Hypothalamus (tissue), 51 donors: ENCODE measurements at places on chromosomes 4 and X.

DNA sequence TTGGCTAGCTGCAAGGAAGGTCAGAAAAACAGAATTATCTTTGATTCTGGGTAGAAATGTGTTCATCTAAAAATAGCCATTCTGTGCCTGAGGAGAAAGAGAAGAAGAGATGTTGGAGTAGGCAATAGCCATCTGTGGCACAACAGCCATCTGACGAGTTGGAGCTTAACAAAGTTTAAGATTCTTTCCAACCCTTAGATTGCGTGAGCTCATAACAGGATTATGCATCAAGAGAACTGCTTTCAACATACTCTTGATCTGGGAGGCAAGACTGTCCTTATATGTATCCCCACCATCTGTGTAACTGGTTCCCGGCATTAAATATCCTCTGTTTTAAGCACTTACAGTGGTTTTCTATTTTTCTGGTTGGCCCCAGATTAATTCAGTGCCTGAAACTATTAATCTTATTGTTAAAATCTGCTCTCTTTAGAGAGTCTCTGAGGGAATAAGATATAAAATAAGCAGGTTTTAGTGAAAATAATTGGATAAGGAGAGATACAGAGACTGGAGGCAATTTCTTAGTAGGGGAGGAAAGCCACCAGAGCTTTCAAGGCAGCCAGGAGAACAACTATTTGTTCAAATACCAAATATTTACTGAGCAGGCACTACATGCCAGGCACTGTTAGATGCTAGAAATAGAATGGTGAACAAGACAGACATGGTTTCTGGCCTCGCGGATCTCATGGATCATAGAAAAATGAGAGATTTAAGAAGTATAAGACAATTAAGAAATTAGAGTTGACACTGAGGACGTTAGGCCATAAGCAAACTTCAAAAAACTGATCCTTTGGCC is 398.0 kb downstream of the SMARCA1 start:
- no peak for DNase-seq

- DNase-seq = no peak
Measured at GRCh38 chr4:16222957-16223527, 3.2 kb downstream of the TAPT1 start.

DNA sequence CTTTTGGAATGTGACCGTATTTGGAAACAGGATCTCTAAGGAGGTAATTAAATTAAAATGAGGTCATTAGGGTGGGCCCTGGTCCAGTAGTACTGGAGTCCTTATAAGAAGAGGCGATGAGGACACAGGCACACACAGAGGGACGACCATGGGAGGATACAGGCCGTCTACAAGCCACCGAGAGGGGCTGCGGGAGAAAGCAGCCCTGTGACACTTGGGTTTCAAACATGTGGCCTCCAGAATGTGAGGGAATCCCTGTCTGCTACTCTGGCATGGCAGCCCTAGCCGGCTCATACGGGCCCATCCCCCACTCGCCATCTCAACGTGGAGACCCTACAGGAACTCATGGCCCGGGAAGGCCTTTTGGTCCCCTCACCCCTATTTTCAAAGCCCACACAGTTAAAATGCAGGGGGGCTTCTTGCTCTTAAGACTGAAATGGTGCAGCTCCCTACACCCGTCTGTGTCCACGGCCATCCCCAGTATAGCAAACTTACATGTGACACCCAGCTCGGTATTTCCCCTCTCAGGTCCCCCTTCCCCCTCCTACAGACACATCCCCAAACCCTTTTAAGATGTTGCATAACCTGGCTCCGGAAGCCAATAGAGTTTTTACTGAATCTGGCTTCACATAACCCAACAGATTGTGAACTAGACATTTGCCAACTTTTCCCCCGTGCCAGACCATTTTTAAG is 124.1 kb upstream of the TBL1X start:
- no peak for DNase-seq

GRCh38 chr4:1570291-1571164 is 113.6 kb downstream of the FAM53A start:
- DNase-seq = no peak

- DNase-seq = no peak
Measured at GRCh38 chr4:122671919-122672490, 51.1 kb upstream of the IL21 start.

- DNase-seq = no peak
Measured at GRCh38 chr4:107520368-107520767, 199.7 kb downstream of the PAPSS1 start.

- no peak for DNase-seq
Measured at GRCh38 chr4:117831060-117831683, 203.1 kb upstream of the NDST3 start.

DNA sequence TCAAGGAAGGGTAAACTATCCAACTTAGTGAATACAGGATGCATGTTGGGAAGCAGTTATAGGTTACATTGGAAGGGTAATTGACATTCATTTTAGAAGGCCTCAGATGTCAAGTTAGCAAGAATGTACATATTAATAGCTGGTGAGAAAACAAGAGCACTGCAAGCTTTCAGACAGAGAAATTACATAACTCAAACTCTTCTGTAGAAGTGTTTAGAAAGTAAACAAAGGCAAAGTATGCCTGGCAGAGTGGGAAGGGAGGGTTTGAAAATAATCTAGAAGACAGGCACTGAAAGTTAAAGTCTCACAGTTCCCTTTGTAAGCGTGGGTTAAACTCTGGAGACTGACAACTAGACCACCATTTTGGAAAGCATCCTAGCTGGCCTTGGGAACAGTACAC is 406.2 kb downstream of the ANKRD50 start:
- DNase-seq = no peak

GRCh38 chrX:152177497-152178269 is 39.3 kb upstream of the MAGEA10 start:
- DNase-seq = no peak

GRCh38 chr4:4541040-4541631 is 712 bp downstream of the STX18 start:
- DNase-seq = no peak

- DNase-seq = no peak
Measured at GRCh38 chr4:147723326-147723725, 8.6 kb upstream of the ARHGAP10 start.

DNA sequence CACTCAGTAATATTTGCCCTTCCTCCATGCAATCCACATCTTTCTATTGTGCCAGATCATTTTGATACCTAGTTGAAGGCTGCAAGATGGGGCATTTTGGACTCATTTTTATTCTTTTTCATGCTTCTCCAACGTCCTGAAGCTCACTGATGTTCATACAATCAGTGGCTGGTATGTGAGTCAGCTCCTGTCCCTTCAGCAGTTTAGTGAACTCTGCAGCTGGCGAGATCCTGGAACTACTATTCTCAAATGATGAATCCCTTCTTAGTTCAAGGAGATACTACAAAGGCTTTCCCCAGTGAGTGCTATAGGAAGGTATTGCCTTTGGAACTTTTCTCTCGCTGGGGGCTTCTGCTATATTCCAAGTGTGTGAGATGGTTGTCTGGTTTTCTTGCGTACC is 9.6 kb upstream of the CCDC149 start:
- DNase-seq = no peak

- no peak for DNase-seq
Measured at GRCh38 chr4:105122350-105122749, 24.3 kb upstream of the TET2 start.

DNA sequence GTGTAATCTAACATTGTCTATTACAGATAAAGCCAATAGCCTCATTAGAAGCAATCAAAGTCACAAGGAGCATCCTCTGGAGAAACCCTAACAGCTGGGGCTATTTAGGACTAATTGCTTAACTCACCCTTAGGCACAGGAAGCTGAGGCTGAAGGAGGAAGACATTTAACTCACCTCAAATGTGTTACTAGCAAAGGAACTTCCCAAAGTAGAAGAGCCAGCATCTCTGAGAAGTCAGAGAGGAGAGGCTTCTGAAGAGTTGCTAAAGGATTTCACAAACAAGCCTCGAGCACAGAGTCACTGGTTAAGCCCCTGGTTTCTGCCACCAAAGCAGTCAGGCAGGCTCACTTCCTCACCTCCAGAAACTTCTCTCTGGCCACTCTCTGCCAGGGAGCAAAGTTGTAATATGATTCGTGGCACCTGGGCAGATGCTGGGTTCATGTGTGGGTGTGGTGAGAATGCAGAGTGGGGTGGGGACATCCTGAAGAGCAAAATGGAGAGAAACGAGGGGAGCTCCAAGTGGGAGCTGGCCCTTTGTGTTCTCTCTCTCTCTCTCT is 201.3 kb downstream of the HS6ST2 start:
- DNase-seq = no peak

- DNase-seq = no peak
Measured at GRCh38 chr4:107008115-107008514, 28.0 kb downstream of the DKK2 start.

- DNase-seq = no peak
Measured at GRCh38 chr4:156378033-156378665, 424.5 kb upstream of the CTSO start.

GRCh38 chrX:36445566-36445965 is 526.0 kb downstream of the CFAP47 start:
- DNase-seq = no peak

GRCh38 chrX:72479324-72480274 is 93.0 kb downstream of the HDAC8 start:
- DNase-seq = no peak

- DNase-seq = no peak
Measured at GRCh38 chrX:26925088-26925487, 538.1 kb downstream of the PPP4R3C start.

DNA sequence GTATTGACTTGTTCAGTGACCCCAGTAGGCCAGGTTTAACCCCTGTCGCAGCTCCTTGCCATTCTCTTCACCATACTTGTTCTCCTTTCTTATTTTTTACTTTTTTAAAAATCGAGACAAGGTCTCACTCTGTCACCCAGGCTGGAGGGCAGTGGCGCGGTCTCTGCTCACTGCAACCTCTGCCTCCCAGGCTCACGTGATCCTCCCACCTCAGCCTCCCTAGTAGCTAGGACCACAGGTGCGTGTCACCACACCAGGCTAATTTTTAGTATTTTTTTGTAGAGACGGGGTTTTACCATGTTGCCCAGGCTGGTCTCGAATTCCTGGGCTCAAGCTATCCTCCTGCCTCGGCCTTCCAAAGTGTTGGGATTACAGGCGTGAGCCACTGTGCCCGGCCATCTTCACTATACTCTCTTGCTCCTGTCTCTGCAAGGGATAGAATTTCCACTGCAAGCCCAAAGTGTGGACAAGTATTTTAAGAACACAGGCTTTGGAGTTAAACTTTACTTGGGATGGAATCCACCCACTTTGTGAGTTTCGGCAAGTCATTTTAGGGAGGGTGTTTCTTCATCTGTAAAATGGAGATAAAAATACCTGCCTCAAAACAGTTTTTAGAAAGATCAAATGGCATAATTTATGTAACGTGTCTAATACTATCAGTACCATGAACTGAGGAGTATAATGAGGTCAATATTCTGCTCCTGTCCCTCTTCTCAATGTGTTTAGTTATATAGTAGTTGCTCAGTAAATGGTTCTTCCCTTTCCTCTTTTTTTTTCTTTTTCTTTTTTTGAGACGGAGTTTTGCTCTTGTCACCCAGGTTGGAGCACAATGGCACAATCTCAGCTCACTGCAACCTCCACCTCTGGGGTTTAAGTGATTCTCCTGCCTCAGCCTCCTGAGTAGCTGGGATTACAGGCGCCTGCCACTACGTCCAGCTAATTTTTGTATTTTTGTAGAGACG is 973 bp downstream of the YIPF6 start:
- DNase-seq = no peak

DNA sequence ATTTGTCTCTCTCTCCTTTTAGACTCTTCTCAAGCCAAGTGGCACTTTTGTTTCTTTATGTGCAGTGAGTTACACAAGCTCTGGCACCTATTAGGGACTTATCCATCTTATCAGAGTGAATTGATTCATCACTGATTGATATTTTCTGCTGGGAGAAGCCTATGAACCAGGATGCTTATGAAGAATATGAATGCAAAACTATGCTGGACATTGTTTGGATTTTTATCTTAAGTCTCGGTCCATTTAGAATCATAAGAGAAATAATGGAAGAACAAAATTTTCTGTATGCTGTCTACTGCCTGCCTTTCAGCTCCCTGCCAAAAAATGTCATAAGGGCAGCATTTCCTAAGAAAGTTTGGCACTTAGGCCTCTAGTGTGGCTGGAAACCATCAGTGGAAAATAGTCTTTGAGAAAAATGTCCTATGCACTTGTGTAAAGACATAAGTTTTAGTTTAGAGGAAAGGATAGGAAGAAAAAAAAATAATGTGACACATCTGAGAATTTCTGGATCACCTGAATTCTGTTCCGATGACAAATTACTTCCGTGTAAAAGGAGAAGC is 365.7 kb upstream of the MAD2L1 start:
- DNase-seq = no peak

- no peak for DNase-seq
Measured at GRCh38 chr4:47567511-47567910, 82.4 kb downstream of the ATP10D start.

DNA sequence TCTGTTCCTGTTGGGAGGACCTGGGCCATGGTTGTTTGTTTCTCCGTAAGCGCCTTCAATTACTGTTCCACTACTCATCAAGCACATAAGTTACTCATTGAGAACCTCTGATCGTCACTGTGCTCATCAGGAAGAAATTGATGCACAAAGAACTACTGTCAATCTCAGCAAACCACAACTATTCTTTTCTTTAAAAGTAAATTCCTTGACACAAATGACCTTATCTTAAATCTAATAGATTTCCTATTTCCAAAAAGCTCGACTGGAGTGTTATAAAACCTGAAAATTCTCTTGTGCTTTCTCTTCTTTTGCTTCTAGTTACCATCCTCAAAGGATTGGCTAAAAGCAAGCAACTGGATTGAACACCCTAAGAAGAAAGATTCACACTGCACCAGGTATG is at the start of gene MUC7:
Gene MUC7, plus strand, starts transcription at position 301 of the 400 bp plus-strand sequence. CDS start 1,825 bp downstream, outside the sequence.
- DNase-seq = no peak

DNA sequence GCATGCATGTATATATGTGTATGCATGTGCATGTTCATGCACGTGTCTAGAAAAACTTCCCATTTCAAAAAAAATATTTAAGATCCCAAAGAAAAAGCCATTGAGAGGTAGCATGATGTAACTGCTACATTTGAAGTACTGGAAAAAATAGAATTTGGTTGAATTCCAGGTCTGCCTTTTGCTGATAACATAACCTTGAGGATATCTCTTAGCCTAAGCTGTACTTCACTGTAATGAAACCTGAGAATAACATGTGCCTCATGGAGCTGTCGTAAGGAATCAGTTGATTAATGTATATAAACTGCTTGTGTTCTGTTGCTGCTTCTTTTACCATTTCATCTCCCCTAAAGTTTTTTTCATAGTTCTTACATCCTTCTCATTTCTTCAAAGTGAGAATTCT is 351.8 kb downstream of the GRIA2 start:
- no peak for DNase-seq

GRCh38 chrX:55816023-55816422 is 98.5 kb downstream of the RRAGB start:
- no peak for DNase-seq
